NCI-H1417 (cell line): ENCODE measurements at places on chromosomes 7 and 10.
A peak's percentile ranks its signal among the peaks of the same experiment; 100 is the strongest.

- no peak for DNase-seq
Measured at GRCh38 chr10:48667960-48668590, 16.6 kb upstream of the WDFY4 start.

- peak; percentile 46 for DNase-seq
Measured at GRCh38 chr7:155860840-155861479, 48.7 kb upstream of the SHH start.

GRCh38 chr7:128424686-128425275 lies 15.0 kb upstream of the IMPDH1 start:
- no peak for DNase-seq

GRCh38 chr10:8057636-8058273 lies 3.3 kb downstream of the GATA3 start:
- no peak for DNase-seq

DNA sequence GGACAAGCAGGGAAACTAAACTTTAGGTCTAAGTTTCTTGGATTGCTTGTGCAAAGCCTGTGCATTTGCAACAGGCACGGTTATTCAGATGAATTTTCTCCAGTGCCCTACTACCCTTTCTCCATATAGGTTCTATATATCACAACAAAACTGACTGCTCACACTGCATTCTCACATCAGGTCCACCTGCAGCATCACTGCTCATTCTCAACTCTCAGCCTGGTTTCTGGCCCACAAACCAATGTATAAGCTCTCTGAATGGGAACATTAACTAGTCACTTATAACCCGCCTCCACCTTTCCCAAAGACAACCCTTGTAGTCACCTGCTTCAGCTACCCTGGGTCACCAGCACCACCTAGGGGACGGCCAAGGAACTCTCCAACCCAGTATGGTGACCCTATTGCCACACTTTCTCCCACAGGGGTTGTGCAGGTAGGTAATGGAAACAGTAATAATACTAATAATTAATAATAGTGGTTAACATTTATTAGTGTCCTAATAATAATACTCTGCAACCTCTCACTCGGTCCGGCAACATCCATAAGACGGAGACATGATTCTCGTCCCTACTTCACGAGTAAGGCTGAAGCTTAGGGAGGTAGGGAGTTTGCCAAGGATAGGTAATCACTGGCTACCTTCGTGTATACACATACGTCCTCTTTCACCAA lies 97.3 kb downstream of the CLEC2L start:
- DNase-seq: peak; percentile 26

DNA sequence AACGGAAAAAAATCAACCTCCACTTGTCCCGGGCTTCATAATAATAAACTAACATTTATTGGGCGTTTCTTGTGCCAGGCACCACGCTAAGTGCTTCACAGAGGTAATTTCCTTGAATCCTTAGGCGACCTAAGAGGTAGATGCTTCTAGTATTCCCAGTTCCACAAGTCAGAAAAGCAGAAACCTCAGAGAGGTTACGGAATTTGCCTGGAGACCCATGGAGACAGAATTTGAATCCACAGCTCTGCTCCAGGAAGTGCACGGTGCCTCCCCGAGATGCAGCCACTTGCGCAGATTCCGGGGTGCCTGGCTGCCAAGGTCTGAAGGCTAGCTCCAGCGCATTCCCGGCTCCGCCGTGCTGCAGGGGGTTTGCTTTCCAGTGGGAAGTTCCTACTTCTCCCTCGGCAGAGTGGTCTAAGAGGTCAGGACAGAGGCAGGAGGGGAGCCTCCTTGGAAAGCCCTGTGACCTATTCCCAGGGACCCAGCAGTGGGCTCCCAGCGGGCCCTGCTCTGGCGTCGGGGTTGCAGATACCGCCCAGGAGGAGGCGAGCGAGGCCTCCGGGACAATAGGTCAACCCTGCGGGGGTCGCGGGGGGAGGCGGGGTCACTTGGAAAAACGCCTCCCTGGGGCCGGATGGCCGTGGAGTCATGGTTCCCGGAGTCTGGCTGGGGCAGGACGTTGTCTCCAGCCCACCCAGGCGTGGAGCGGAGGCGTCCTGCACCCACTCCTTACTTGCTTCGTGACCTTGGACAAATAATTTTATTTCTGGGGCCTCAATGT lies 10.1 kb upstream of the NKX2-3 start:
- DNase-seq: no peak

GRCh38 chr10:131911451-131911850 lies 10.6 kb downstream of the PPP2R2D start:
- no peak for DNase-seq

DNA sequence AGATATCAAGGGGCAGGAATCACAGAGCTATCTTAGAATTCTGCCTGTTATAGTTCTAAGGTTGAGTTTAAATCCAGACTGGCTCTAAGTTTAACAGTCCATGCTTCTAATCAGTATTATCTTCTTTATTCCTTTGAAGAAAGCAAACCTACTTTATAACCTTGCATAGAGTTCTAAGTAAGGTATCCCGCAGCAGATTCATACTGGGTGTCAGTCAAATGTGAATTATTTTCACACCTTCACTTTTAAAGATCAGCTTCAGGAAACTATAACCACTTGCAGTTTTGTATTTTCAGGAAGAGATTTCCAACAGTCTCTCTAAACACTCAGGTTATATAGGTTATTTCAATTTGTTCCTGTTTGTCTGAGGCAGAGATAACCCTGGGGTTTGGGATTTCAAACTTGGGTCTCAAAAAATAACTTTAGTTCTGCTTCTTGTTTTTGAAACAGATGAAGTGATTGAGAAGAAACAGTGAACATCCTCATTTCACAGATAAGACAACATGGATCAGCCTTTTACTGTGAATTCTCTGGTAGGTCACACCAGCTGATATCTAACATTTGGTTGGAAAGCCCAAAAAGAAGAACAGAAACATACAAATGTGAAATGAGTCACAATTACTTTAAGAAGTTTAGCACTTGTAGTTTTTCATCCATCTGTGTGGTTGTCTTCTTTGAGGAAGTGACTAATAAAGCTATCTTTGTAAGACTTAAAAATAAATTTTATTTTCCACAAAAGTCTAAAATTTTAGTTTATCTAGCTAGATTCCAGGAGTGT lies 21.4 kb downstream of the STAMBPL1 start:
- no peak for DNase-seq

DNA sequence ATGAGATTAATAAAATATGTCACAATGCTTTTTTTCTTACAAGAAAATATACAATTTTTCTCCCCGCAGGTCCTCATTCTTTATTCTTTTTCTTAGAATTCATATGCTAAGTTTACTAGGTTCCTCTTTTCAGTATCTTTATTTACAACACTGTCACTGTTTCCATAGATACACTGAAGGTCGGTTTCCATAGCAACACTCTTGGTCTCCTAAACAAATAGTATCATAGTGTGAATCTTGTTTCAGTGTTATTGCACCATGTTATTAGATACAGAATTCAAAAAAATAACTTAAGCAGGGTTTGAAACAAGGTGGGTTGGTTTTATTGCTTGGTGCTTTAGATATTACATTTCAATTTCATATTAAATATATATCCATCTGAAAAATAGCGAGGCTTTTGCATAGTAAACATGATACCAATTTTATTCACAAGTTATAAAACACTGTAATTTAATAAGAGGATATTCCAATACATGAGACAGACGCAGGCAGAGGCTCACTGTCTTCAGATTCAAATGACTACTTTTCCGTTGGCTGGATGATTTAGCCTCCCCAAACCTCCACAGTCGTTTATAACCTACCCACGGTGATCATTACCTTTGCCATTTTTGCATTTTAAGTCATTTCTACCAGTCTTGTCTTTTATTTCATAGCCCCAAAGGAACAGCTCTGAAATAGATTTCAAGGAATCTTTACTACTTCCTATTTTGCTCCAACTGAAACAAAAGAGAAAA lies 88.9 kb upstream of the KLF6 start:
- peak; percentile 69 for DNase-seq

GRCh38 chr7:77252506-77252905 lies 52.9 kb upstream of the FGL2 start:
- DNase-seq: no peak

DNA sequence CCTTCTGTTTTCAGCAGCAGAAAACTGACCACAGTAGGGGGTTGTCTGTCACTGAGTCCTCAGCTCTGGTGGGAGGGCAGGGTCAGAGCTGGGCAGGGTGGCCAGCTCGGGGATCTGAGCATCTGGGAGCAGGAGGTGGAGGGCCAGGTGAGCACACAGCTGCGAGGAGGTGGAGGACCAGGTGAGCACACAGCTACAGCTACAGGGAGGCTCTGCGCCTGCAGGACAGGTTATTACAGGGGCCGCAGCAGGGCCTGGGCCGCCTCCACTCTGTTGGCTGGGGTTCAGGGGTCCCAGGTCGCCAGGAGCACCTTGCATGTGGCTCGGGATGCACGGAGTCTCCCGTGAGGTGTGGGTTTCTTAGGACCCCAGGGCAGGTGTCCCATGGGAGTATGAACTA lies 52.4 kb upstream of the PRKAR1B start:
- DNase-seq: peak; percentile 75

DNA sequence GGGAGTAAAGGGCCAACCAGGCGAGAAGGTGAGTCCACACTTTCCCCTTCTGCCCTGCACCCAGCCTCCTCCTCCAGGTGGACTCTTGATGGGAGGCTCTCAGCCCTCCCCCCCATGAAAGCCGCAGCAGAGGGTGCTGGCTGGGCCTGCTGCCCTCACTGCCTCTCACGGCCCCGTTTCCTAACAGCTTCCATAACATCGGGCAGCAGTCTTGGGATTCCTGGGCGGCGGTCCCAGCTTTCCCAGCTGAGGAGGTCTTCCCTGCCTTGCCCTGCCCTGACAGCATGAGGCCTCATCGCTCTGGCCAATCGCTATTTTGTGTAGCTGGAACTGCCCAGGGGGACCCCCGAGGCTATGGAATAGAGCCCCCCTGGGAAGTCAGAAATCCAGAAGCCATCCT lies 76.3 kb downstream of the COL13A1 start:
- no peak for DNase-seq

- DNase-seq: no peak
Measured at GRCh38 chr10:113130014-113130641, 180.1 kb downstream of the TCF7L2 start.

- DNase-seq: no peak
Measured at GRCh38 chr10:74587109-74587854, 239.1 kb upstream of the KAT6B start.

DNA sequence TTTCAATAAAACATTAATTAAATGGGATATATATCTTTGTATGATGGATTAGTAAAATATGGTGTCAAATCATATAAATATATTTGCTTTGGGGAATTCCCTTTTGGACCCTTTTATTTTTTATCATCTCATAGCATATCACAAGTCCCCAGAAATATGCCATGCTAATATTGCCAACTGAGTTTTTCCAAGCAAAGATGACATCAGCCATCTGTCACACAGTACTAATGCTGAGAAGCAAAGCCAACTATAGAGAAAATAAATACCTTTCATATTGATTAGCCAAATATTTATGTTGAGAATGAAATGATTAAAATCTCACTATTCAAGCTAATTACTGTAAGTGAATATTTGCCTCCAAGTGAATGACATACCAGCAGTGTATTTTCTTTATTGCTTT lies 575.3 kb downstream of the ETV1 start:
- DNase-seq: no peak

GRCh38 chr10:49651917-49652316 lies 27.5 kb upstream of the C10orf53 start:
- no peak for DNase-seq

- DNase-seq: no peak
Measured at GRCh38 chr10:124332426-124332825, 86.3 kb downstream of the OAT start.

DNA sequence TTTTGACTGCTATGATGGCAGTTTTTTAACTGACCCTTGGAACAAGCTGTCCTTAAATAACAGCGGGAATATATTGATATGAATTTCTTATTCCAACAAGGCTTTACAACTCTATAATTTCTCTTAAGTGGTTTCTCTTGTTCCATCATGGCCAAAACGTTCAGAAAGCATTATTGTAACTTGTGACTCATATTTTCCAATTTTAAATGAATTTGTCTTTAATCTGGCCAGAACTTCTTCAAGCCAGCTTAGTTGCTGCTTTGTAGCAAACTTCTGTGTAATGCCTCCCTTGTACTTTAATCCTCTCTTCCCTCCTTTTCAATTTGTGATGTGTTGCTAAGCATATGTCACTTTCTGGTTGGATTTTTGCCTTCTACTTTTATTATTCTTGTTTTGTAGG lies 271.9 kb downstream of the KIF20B start:
- no peak for DNase-seq

DNA sequence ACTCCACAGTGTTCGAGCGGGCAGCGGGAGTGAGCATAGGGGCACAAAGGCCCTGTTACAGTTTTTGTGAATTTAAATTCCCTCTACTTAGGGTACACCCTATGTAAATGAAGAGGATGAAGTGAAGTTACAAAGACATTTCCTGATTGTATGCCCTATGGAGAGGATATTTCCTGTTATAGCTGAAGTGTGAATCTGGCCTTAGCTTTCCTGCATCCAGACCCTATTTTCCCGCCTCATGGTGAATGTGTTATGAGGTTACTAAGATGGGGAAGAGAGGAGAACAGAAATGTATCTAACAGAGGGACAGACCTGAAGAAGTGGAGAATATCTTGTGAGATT lies 37.8 kb upstream of the COMMD3 start:
- DNase-seq: no peak

DNA sequence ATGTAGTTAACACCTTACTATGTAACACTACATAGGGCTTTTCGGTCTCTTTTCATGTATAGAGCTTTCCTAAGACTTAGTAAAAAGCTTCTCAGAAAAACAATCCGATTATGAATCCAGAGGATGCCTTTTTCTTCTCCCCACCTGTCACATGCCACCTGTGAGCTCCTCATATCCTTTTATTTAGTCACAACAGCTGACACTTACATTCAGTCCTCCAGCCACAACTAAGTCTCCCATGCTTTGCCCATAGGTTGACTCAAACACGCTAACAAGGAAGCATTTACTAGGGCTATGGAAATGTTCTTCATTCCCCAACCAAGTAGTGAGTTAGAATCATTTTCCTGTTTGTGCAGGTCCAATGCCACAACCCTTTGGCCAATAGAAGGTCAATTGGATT lies 7.9 kb downstream of the ENO4 start:
- no peak for DNase-seq

- DNase-seq: no peak
Measured at GRCh38 chr10:15821046-15821683, 39.1 kb downstream of the MINDY3 start.

- no peak for DNase-seq
Measured at GRCh38 chr10:126854726-126855495, 50.3 kb upstream of the DOCK1 start.

GRCh38 chr7:134174795-134175261 lies 47.7 kb downstream of the LRGUK start:
- DNase-seq: no peak

GRCh38 chr7:91239171-91239604 lies 25.0 kb upstream of the FZD1 start:
- DNase-seq: no peak

- DNase-seq: no peak
Measured at GRCh38 chr7:47535035-47535703, 46.7 kb downstream of the TNS3 start.

DNA sequence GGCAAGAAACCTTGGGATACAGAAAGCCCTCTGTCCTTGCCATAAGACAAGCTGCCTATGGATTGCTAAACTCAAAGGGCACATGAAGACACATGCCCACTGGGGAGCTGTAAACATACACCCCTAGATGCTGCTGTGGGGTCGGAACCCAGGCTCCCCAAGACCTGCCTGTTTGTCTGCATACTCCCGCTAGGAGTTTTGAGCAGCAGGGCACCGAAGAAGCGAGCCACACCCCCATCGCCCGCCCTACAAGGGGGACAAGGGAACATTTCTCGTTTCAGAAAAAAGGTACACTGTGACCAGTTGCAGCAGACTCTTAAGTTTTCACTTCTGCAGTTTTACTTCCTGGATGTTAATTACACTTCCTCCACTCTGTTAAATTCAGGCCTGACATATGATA lies 680.2 kb upstream of the GHITM start:
- DNase-seq: no peak
